ENCODE measurements at places on chromosomes 4 and X.

DNA sequence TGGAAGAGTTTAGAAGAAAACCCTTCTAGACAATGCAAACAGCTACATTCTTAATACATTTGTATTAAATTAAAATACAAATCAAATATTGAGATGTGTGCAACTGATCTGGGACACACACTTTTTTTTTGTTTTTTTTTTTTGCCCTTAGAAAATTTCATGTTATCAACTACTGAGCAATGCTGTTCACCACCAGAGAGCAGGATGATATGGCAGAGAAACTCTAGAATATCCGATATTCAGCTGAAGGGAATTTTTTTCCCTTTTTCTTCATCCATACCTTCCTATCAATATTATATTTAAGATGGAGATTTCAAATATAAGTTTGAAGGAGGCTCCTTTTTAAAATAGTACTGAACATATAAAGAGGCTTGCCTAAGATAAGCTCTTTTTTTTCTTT lies 1.0 kb downstream of the NDST3 start:
- DNase-seq: no peak

DNA sequence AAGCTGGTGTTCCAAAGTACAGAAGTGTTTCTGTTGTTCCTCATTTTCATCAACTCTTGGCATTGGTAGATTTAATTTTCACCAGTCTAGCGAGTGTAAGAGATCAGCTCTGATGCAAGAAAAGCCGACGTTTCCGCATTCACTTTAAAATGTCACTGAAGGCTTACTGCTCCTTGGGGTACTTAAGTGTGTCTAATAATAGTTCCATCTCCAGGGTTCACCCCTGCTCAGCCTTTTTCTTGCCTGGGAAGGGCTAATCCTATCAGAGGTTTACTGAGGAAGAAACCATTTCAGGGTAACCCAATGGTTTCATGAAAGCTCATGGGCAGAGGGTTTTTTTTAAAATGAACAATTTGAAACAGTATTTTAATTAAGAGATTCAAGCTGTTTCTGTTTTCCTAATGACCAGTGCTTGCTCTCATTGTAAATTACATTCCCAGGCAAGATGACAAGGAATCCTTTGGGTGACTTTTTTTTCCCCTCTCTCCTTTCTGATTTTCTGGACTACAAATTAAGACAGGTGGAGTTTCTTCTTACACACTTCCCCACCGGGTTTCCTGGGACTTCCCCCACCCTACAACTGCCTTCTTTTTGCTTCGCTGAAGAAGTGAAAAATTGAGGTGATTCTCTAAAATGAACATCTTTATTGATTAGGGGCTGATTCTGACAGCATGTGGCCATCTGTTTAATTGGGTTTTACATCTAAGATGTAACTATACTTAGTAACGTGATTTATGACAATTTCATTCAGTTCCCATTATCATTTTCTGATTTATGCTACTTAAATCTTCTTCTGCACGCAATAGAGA lies 78.7 kb upstream of the CBLL2 start:
- DNase-seq: no peak

- no peak for DNase-seq
These were observed 45.5 kb downstream of the MTHFD2L start for GRCh38 chr4:74203467-74203866.

- DNase-seq: no peak
These were observed 316.7 kb upstream of the DIPK2B start for GRCh38 chrX:45517090-45517973.

DNA sequence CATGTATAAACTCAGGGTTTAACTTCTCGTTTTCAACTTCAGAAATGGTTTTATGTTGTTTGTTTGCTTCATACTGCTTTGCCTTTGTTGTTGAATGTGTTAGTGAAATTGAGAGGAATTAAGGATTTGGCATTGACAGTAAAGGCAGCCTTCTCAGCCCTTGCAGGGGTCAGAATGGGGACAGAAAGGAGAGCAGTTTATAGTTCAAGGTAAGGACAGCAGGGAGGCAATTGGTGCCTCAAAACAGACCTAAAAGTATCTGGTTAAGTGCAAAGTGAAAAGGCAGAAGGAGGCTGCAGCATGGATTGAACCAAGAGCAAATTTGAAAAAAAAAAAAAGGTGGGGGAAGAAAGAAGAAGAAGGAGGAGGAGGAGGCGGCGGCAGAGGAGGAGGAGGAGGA lies 835.0 kb upstream of the ADGRL3 start:
- DNase-seq: no peak

DNA sequence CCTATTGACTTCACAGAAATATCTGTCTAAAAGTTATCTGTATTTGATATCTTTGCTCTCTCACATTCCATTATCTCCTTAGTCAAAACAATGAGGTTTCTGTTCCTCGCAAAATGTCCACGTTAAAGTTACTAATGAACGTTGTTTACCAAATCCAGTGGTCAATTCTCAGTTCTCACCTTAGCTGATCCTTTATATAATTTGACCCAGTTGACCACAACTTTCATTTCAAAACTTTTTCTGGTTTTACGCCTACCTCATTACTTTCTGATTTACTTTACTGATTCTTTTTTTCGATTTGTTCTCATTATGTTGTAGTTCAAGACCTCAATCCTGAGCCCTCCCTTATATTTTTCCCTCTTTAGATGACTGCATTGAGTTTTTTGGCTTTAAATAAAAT lies 186.6 kb downstream of the IL1RAPL1 start:
- no peak for DNase-seq

- no peak for DNase-seq
These were observed 131.5 kb downstream of the PRSS12 start for GRCh38 chr4:118221227-118221800.

DNA sequence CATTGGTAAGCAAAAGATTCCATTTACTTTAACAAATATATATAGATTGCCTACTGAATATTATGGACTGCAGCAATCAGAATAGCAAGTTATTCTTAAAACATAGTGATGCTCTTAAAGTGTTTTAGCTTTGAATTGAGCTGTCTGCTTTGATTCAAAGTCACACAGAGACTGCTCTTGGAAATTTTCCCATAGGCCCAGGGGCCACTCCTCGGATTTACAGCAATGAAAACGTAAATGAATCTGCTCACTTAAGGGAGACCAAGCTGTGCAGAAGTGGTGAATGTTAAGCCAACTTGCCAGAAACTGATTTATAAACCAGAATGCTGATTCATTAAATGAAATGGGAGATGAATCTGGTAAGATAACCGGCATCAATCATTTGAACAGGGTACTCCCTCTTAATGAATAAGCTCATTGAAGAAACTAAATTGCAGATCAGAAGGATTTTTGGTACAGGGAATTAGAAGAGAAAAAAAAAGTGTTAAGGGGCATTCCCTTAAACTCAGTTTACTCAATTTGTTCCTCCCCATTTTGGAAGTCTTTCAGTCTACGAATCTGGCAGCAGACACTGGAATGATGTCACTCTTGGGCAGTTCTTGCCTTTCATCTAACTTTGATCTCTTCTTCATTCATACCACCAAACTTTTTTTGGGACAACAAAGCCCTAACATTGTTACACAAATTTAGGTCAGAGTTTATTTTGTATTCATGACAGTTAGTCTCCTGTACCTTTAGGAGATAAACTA lies 363.3 kb upstream of the MAGEB2 start:
- DNase-seq: no peak

DNA sequence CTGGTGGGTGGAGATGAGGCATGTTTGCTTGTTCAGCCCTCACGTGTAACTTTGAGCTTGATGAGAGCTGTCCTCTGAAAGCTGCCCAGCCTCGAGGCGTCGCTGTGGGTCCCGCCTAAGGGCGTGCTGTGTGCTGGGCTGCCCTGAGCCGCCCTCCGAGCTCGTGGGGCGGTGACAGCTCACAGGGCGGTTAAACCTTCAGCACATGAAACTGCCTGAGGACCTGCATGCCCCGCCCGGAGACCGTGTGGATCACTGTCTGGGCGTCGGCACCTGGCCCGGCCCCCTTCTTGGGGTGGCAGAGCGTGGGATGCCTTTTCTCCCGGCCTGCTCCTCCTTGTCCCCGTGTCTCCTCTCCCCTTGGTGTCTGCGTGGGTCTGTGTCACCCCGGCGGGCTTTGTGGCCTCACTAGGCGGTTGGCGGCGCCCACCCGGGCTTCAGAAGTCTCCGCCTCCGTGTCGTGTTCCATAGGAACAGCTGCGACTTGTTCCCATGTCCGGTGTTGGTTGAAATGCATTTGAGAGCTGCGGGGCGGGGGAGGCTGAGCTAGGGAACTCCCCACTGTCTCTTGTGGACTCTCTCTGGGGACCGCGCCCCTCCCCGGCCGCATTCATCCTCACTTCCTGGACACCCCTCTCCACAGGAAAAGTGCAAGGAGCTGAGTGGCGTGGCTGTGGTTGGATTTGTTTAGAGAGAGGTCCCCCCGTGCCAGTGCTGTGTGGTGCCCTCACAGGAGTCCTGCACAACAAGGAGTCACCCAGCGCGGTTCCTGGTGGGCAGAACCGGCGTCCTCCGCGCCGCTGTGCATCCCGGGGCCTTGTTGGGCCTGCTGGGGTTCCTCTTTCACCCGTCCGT lies 6.8 kb downstream of the AKAP17A start:
- DNase-seq: no peak

Measured in stimulated activated CD4-positive, alpha-beta T cell treated with anti-CD3 and anti-CD28 coated beads, TNF-alpha, amount 100 ng/mL, for 1 hour (primary cell).